ENCODE measurements at places on chromosomes 2 and 18.

DNA sequence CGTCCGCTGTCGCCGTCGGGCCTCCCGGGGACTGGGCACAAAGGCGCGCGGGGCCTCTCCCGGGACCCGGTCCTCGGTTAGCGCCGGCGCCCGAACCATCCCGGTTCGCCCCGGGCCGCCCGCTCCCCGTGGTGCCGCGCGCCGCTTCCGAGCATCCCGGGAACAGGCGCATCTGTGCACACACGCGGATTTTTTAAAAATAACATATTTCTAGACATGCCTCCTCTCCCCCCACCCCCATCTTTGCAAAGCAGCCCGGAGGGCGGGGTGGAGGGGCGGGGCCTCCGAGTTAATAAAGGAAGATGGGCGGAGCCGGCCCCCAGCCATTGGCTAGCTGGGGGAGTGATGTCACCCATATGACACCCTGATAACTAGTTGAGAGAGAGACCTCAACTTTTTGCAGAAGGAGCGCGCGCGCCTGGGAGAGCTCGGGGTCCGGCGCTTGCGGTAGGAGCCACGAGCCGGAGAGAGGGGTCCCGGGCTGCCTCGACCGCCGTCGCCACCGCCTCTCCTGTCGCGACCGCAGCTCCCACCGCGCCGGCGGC lies at the start of gene SOX11:
Gene SOX11 (plus strand): TSS at position 400 of the 545 bp plus-strand sequence. CDS start 338 bp downstream, outside the sequence.
- DNase-seq: peak; percentile 71

DNA sequence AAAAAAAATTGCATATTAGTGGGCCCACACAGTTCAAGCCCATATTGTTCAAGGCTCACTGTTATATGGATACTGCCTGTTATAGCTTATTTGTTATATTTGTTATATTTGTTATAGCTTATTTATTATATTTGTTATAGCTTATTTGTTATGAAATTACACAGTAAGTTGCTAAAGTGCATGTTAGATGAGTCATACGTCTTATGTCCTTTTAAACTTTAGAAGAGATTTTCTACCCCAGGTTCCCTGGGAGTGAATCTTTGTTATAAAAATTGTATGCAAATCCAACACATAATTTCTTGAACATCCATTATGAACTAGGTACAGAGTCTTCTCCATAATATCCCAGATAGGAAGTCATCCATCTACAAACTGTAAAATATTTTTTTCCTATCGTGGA lies 22.1 kb downstream of the HTR2B start:
- no peak for DNase-seq

- peak; percentile 93 for DNase-seq
Observed at GRCh38 chr2:38720613-38721241, 30.4 kb downstream of the SRSF7 start.

DNA sequence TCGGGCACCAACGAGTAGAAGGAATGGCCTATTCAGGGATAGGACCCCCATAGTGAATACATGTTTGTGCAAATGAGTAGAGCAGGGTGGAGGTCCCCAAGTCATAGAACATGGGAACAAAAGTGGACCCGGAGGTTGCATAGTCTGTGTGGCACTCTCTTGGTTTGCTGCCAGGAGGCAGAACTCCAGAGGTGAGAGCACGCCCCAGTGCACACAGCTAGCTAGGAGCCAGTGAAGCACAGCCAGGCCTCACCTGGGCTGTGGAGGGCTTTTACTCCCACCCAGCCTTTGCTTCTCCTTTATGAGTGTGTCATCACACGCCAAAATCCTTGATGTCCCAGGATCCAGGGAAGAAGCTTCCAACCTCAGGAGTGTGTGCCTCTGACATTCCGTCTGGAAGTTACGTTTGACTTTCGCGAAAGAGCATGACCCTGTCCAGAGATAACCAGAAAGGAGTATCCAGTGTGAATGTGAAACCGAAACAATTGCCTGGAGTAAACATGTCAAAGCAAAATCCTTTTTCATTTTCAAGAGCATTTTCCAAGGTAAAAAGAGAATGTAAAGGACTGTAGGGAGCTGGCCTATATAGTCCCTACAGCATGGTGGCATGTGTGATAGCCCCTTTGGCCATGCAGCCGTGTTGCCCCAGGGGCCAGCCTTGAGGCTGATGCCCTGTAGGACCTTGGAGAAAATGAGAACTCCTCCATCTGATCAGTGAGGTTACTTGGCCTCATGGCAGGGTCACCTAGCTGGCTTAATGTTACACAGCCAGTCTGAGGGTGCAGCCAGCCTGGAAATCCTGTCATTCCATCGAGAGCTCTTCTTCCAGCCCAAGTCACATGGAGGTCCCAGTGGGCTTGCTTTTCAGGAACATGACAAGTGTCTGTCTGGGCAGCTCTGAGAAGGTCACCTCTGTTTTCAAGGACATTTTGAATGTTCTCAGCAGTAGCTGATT lies 8.8 kb downstream of the TRIB2 start:
- DNase-seq: no peak

DNA sequence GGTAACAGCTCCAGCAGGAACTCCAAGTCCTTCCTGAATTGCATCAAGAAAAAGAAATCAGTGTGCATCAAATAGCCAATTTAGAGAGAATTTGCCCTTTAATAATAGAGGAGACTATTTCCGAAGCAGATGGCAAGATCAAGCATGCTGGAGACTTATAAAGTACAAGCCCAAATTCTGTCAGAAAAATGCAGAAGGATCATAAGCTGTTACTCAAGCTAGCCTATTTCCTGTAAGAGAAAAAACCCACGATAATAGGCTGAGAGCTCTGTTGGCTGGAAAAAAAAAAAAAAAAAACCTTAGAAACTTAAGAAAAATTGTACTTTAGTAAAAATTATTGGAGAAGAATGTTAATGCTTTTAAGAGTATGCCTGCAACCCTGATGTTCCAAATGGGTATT lies 24.4 kb upstream of the ITM2C start:
- no peak for DNase-seq

DNA sequence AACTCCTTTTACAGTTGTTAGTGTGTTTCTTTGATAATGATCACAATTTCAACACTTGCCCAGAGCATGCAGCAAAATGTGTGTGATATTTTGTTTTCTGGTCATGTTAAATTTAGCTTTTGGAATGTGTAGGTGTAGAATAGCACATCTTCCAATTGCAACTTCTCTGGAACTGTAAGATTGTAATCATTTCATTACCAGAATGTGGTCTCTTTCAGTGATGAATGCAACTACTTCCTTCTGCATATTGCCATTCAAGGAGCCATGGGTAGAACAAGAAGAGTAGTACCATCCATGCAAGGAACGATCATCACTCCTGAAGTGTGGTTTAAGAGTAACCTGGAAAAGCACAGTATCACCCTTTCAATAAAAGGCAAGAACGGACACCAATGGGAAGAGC lies 548.8 kb upstream of the ZNF804A start:
- DNase-seq: no peak

GRCh38 chr2:237472909-237473877 lies 13.9 kb upstream of the MLPH start:
- DNase-seq: no peak

- no peak for DNase-seq
Observed at GRCh38 chr2:73020657-73021370, 50.7 kb downstream of the SFXN5 start.

DNA sequence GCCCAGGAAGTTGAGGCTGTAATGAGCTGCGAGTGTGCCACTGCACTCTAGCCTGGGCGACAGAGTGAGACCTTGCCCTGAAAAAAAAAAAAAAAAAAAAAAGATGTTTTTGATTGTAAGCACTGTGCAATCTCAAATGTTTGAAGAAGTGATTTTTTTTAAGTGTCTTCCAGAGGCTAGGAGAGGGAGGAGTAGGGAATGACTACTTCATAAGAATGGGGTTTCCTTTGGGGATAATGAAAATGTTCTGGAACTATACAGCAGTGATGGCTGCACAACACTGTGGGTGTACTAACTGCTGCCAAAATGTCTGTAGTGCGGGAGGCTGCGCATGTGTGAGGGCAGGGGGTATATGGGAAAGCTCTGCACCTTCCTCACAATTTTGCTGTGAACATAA lies 83.7 kb downstream of the MCFD2 start:
- no peak for DNase-seq

DNA sequence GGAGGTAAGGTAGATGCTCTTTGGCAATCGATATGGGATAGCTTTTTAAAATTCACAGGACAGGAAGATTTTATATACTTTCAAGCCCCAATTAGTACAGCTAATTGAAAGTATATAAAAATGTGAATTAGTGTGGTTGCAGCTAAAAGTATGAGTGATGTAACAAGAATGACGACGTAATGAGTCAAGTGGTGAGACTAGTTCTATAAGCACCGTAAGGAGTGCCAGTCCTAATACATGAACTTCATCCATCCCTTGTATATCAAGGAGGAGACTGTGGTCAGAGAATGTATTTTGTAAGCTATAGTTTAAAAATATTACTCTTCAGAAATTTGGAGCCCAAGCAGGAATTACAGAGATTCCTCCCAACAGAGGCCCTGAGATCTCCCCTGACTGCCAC lies 25.8 kb downstream of the DNAJC27 start:
- DNase-seq: no peak

GRCh38 chr2:26429779-26430578 lies 28.3 kb downstream of the DRC1 start:
- no peak for DNase-seq

GRCh38 chr18:24790347-24790746 lies 329.9 kb downstream of the HRH4 start:
- no peak for DNase-seq

GRCh38 chr2:85694052-85695025 lies at the start of gene GNLY:
Gene GNLY, plus strand, starts transcription at chr2:85694358. Its CDS starts 61 bp downstream, at chr2:85694419.
- DNase-seq: no peak

GRCh38 chr2:222521099-222521498 lies 96.8 kb downstream of the SGPP2 start:
- DNase-seq: no peak

DNA sequence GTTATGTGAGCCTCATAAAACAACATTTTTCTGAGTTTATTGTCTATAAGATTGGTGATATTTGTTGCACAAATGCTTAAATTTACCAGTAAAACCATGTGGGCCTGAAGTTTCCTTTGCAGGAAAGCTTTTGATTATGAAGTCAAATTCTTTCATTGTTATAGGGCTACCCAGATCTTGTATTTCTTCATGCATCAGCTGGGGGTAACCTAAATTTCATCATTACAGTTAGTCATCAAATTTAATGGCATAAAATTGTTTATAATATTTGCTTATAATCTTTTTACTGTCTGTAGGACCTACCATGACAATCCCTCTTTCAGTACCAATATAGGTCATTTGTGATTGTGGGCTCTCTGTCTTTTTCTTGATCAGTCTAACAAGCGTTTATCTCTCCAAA lies 47.8 kb downstream of the SMAD2 start:
- no peak for DNase-seq

DNA sequence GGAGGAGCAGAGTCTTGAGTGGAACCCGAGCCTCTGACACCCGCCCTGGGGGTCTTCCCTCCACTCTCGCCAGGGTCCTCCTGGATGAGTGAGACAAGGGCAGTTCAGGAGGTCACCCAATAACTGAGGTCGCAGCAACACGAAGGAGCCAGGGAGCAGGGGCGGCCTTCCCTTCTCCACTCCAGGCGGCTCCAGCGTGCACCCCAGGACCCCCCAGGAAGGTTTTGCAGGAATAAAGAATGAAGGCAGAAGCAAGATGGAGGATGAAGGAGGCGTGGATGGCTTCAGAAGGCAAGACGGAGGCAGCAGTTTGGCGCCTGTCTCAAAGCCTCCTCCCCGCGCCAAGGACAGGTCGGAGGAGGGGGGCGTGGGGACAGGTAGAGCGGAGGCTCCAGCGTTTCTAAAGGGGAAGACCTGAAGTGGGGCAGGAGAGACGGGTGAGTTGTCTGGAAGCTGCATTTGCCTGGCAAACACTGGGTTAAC lies 579 bp upstream of the ITM2C start:
- DNase-seq: no peak

DNA sequence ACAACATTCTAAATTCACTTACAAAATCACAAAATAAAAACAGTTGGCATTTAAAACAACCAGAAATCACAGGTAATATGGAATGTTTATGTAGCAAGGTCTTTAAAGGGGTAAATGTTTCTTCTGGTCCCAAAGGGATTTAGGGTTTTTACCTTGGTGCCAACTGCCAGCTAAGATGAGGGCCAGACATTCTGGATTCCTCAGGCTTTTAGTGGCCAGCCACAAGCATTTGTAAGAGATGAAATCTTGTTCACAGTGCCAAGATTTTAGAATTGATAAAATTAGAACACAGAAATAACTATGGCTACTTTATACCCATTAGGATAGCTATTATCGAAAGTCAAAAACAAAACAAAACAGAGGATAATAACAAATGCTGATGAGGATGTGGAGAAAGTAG lies 60.4 kb upstream of the CDKL4 start:
- DNase-seq: no peak

- no peak for DNase-seq
Observed at GRCh38 chr2:45643095-45643494, 8.4 kb upstream of the PRKCE start.

GRCh38 chr2:221466744-221467143 lies 105.4 kb downstream of the EPHA4 start:
- no peak for DNase-seq

DNA sequence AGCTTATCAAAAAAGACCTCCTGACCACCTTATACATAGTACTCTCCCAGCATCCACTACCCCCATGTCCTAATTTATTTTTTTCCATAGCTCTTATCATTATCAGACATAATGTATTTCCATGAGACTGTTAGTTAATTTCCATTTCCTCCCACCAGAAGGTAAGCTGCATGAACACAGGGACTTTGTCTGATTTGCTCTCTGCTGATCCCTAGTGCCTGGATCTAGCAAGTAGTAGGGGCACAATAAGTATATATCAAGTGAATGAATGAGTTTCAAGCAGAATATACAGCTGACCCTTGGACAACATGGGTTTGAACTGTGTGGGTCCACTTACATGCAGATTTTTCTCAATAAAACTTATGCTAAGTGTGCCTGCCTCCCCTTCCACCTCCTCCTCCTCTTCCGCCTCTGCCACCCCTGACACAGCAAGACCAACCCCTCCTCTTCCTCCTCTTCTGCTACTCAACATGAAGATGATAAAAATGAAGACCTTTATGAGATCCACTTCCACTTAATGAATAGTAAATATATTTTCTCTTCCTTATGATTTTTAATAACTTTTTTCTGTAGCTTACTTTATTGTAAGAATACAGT lies 53.8 kb downstream of the CTAGE1 start:
- DNase-seq: no peak

- DNase-seq: no peak
Observed at GRCh38 chr2:158357699-158358098, 98.9 kb downstream of the CCDC148 start.

DNA sequence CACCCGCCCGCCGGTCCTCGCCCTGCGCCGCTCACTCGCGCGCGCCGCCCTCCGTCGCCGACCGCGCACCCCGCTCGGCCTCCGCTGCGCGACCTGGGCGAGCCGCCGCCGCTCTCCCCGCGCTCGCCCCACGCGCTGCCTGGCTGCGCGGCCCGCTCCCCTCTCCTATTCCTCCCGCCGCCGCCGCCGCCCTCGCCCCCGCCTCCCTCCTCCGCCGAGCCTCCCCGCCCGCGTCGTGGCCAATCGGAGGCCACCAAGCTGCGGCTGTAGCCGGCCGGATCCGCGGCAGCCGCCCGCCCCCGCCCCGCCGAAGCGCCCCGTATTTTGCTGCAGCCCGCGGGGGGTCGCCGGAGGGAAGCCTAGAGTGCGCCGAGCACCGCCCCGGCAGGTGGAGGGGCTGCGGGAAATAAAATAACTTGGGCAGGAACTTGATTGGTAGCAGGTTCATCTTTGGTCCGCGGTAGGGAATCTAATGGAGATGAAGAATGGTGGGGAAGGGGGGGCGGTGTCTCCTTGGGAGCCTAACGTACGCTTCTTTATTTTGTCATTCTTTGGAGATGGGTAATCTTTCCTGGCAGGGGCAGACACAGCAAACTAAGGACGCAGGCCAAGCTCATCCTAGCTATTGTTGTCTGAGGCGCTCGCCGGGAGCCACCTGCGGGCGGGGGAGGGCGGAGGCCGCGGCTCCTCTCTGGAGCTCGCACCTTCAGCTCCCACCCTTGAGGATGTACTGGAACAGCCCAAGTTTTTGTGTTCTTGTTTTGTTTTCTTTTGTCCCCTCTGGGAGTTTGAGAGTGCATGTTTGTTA lies 1.1 kb upstream of the CDH2 start:
- no peak for DNase-seq

Measured in breast epithelium (tissue), 4 donors.